ENCODE measurements at places on chromosomes 13 and 19. TPM values are rescaled to one million over a fixed set of nuclear protein-coding genes. Genes with fewer than 3 reads are reported as not detected.

DNA sequence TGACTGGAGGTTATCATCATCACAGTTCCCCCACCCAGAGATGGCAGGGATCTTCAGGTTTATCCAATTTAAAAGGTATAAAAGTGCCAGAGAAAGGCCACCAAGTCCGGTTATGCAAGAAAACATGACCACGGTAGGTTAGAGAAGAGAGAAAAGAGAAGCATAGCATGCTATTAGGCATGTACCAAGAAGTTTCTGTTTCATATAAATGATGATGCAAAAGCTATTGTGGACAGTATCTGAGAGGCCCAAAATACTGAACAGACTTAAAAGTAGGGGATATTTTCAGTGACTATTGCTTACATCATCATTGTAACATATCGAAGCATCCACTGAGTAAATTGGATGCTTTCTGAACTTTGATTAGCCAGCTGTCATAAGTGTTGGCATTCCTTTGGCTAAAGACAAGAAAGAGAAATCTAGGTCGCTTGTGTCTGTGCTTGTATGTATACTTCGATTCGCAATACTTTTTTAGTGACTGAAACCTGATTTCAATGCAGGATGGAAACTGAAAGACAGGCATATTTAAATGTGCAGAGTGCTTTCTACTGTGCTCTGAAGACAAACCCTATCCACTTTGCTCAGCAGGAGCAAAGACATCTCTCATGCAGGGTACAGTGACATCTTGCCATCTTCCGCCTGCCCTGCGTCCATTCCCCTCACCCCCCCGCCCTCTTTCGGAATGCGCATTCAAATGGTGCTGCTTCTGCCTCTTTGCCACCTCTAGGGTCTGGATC is 180.3 kb downstream of the SHISA2 start:
- no peak for DNase-seq
- H3K36me3 ChIP-seq = no peaks in the 10 kb centered on the region
- no peaks in the 10 kb centered on the region for H3K27me3 ChIP-seq
- no peak overlapping the region for H3K4me3 ChIP-seq
- no peak overlapping the region for H3K27ac ChIP-seq
- H3K4me1 ChIP-seq = peaks cover 50% of the 10 kb centered on the region

GRCh38 chr19:40223135-40223822 is 3.2 kb downstream of the CCNP start:
- DNase-seq = peak; percentile 40
- H3K36me3 ChIP-seq = no peaks in the 10 kb centered on the region

GRCh38 chr19:39203372-39204341 is at the start of gene SYCN:
Gene SYCN (minus strand): TSS chr19:39204263. CDS start chr19:39204254, 9 bp downstream.
- no peaks in the 10 kb centered on the region for H3K36me3 ChIP-seq
- no peak within 1 kb of the TSS for H3K27ac ChIP-seq
- DNase-seq = no peak

DNA sequence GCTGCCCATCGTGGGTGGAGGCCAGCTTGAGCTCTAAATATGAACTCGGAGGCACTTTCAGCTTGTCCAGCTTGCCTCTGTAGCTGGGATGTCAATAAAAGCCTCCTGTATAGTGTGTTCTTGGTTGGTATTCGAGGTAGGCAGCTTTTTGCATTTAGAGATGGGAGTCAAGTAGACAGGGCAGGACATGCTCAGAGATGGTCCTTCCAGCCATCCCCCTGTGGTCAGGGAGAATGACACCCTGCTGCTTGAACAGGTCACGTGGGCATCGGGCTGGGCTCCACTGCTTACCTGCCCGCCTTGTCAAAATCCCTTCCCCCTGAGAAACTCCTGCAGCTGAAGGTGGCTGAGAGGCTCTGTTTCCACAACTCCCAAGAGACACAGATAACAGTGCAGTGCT is 302.5 kb downstream of the ZNF536 start:
- no peak overlapping the region for H3K27ac ChIP-seq
- H3K36me3 ChIP-seq = no peaks in the 10 kb centered on the region

GRCh38 chr19:33905937-33906577 is 109.4 kb downstream of the KCTD15 start:
- no peaks in the 10 kb centered on the region for H3K36me3 ChIP-seq
- H3K4me1 ChIP-seq = peaks cover 5% of the 10 kb centered on the region
- peak; percentile 12 for DNase-seq
- peak overlapping the region; percentile 27 for H3K4me3 ChIP-seq

DNA sequence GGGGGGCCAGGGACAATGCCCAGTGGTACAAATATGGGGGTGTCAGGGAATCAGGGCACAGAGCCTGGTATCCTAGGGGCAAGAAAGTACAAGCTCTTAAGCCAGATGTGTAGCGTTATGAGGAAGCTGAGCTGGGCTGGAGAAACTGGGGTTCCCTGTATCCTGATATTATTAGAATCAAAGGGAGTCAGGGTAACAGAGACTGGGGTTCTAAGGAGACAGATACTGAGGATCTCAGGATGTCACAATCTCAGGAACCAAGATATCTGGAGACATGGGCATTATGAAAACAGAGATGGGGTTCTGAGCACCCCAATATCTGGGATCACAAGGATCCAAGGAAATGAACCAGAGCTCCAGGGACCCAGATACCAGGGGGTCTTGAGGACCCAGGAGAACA is 784 bp downstream of the BCL3 start:
- DNase-seq = no peak
- peaks cover 57% of the 10 kb centered on the region for H3K4me1 ChIP-seq
- H3K4me3 ChIP-seq = peak overlapping the region; percentile 93
- H3K27ac ChIP-seq = peak overlapping the region; percentile 92
- no peaks in the 10 kb centered on the region for H3K27me3 ChIP-seq
- H3K36me3 ChIP-seq = peaks cover 57% of the 10 kb centered on the region

DNA sequence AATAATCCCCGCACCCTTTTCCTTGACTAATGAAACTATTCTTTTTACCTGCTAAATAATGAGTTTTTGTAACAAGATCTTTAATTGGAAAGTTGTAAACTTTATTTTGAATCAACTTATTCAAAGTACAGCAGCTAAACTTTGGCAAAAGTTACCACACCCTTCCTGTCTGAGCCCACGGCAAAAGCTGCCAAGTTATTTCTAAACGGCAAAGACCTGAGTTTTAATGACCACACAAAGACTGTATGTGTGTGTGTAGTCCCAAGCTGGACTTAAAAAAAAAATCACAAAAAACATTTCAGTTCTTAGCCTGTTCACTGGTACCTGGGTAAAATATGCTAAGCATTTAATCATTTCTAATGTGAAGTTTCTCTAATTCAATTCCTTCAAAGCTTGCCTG is 60.7 kb downstream of the ZAR1L start:
- H3K36me3 ChIP-seq = peaks cover 6% of the 10 kb centered on the region
- H3K4me3 ChIP-seq = no peak overlapping the region
- no peak overlapping the region for H3K27ac ChIP-seq
- H3K4me1 ChIP-seq = no peaks in the 10 kb centered on the region
- DNase-seq = no peak

DNA sequence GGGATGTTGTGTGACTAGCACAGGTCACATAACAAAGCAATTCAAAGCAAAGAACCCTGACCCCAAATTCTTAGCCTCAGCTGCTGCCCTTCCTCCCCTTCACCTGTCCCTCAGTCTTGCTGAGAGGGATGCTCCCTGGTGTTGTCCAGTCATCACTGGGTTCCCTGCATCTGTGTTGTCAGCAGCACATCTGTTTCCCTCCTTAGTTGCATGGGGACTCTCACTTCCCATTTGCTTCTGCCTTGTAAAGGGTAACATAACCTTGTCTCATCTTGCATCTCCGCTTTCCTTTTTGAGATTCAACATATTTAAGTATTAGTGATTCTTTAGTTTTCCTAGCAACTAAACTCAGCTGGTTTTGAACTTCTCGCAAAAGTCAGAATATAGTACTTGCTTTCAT is 54.0 kb downstream of the SPATA13 start:
- no peaks in the 10 kb centered on the region for H3K36me3 ChIP-seq
- H3K27me3 ChIP-seq = no peaks in the 10 kb centered on the region
- no peak overlapping the region for H3K27ac ChIP-seq
- DNase-seq = no peak

- DNase-seq = no peak
- no peak overlapping the region for H3K4me3 ChIP-seq
These were observed 184.2 kb downstream of the ZNF486 start for GRCh38 chr19:20351244-20351643.

- H3K36me3 ChIP-seq = no peaks in the 10 kb centered on the region
- H3K4me3 ChIP-seq = no peak overlapping the region
- no peak overlapping the region for H3K27ac ChIP-seq
- no peak for DNase-seq
- no peaks in the 10 kb centered on the region for H3K4me1 ChIP-seq
These were observed 113.7 kb downstream of the DNAJC15 start for GRCh38 chr13:43136920-43137575.

GRCh38 chr19:50772476-50772875 is 2.2 kb downstream of the GPR32 start:
- H3K4me3 ChIP-seq = no peak overlapping the region
- DNase-seq = no peak
- H3K36me3 ChIP-seq = no peaks in the 10 kb centered on the region
- H3K4me1 ChIP-seq = no peaks in the 10 kb centered on the region

GRCh38 chr13:50030315-50030714 is 15.1 kb downstream of the KCNRG start:
- peaks cover 11% of the 10 kb centered on the region for H3K36me3 ChIP-seq
- H3K4me3 ChIP-seq = no peak overlapping the region

GRCh38 chr13:32107474-32107873 is 75.9 kb downstream of the FRY start:
- DNase-seq = peak; percentile 5
- H3K27me3 ChIP-seq = no peaks in the 10 kb centered on the region
- no peak overlapping the region for H3K4me3 ChIP-seq
- H3K4me1 ChIP-seq = peaks cover 2% of the 10 kb centered on the region

DNA sequence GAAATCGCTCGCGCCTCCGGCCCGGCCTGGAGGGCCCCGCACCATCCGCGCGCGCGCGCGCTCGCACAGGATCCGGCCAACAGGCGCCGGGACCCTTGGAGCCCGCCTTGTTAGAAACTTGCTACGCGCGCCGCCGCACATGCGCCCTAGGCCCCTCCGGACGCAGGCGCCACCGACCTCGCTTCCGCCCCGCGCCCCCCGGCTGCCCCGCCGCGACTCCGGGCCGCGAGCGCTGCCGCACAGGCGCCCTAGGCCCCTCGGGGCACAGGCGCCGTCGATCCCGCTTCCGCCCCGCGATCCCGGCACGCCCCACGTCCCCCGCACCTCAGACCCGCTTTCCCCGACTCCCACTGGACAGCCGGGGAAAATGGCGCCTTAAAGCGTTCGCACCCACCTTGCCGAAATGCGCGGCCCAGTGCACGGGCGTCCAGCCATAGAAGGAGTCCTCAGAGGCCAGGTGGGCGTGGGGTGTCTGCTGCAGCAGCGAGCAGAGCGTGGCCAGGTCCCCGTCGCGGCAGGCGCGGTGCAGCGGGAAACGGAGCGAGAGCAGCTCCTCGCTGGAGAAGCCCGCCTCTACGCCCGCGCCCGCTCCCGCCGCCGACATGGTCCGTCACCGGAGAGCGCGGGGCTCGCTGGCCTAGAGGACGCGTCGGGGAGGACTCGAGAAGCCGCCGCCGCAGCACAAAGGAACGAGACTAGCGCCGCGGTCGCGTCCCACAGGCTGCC is 375 bp downstream of the ANKRD10 start:
- H3K27me3 ChIP-seq = no peaks in the 10 kb centered on the region
- peaks cover 45% of the 10 kb centered on the region for H3K4me1 ChIP-seq
- H3K27ac ChIP-seq = peak overlapping the region; percentile 93
- H3K4me3 ChIP-seq = peak overlapping the region; percentile 85

The ADGRE3 gene
- not detected for total RNA-seq

The NFIX gene
- total RNA-seq = 6.2 TPM

The TJP3 gene
- 0.93 TPM for total RNA-seq

The SLC15A1 gene
- not detected for total RNA-seq

The CEACAM8 gene
- not detected for total RNA-seq

Data from activated naive CD4-positive, alpha-beta T cell treated with anti-CD3 and anti-CD28 coated beads for 36 hours (primary cell).